ENCODE measurements at places on chromosomes 11 and 22.

- DNase-seq: no peak
Observed at GRCh38 chr11:27075192-27075591, 34.6 kb downstream of the BBOX1 start.

- no peak for DNase-seq
Observed at GRCh38 chr22:45192701-45193187, 29.0 kb downstream of the NUP50 start.

DNA sequence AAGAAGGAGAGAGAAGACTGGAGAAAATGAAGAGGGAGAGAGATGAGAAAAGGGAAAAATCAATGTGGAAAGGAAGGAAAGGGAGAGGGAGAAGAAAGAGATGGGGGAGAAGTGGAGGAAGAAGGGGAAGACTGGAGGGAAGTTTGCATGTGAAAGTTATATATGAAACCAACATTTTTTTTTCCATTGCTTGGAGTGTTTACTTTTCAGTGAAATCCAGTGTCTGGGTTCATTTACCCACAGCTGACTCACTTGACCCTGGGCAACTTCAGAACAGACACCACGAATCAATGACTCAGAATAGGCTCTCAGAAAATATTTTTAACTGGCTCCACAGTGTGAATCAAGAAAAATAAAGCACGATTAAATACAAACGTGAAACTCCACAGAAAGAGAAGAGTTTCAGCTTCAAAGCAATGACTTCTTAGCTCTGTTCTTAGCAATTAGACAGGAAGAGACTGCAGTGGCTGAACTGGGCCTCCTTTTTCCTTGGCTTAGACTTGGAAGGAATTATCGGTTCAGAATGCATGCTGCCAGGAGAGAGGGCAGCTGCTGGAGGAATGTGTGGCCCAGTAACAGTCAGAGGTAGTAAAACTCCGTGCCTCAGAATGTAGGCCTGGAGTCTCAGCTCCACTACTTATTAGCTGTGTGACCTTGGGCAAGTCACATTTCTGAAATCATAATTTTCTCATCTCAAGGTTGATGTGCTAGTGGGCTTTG, 237.5 kb downstream of the MIAT start:
- no peak for DNase-seq

DNA sequence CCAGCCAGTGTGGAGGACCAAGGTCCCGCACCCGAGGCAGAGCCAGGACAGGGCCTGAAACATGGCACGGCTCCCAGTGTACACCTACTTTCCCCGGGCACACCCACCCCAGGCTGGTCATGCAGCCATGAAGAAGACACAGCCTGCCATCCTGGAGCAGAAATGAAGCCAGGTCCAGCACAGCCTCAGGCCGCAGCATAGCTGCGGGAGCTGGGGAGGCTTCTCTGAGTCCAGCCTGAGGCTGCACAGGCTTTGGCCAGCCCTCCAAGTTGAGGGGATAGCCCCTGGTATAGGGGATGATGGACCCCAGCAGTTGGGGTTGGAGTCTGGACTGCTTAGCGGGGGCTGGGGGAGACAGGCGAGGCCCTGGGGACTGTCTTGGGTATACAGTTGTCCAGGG, 2.9 kb upstream of the HDAC10 start:
- DNase-seq: no peak

GRCh38 chr11:22454461-22455090, 116.4 kb downstream of the SLC17A6 start:
- no peak for DNase-seq

All from CD4-positive, alpha-beta T cell treated with Interleukin-6 for 4 hours (primary cell).